Glutamatergic neuron (in vitro differentiated cells): ENCODE measurements at places on chromosomes 1 and 21. TPM values are rescaled to one million over a fixed set of nuclear protein-coding genes. Genes with fewer than 3 reads are reported as not detected.

DNA sequence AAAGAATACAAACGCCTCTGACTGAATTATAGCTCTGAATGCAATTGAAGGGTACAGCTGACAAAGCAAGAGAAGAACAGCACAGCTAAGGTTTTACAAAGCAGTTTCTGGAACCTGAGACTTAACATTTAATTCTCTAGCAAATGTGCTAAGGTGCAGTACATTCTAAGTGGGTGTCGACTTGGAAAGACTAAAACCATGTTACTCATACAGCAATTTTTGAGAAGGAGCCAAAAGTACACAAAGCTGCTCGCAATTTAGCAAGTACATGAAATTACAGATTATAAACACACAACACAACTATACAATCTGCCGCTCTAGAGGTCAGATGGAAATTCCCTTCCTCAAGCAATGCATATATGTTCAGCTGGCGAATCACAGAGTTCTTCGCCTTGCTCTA, 121.9 kb downstream of the TIAM1 start:
- no peak for DNase-seq

DNA sequence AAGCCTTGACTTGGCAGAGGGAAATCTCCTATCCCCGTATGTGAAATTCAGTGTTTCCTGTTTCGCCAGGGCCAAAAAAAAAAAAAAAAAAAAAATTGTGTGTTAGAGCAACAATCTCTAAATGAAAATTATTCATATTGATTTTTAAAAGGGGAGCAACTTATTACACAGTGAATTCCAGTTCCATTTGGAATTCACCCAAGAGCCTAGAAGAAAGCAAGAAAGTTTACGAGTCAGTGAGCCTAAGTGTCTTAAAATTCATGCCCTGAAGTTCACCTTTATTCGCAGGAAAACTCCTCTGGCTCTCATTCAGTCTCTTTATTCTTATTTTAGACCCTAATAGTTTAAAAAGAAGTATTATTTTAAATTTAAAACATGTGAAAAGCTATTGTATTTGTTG, 42.1 kb upstream of the HUNK start:
- no peak for DNase-seq

DNA sequence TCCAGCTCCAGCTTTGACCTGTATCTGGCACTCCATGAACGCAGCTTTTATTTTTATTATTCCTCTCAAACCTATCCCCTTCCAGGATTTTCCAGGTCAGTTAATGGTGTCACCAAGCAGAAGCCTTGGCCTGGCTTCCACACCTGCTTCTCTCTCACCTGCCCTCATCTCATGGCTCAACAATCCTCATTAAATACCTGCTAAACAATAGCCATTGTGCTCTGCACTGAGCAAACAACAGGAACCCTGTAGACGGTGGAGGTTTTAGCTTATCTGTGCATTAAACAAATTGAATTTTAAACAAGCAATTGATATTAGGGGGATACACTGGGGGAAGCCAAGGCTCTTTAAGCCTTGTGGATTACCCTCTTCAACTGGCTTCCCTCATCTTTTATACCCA, 15.3 kb downstream of the PYCR2 start:
- no peak for DNase-seq

- peak; percentile 57 for DNase-seq
Measured at GRCh38 chr1:3545363-3546047, 65.8 kb downstream of the MEGF6 start.

DNA sequence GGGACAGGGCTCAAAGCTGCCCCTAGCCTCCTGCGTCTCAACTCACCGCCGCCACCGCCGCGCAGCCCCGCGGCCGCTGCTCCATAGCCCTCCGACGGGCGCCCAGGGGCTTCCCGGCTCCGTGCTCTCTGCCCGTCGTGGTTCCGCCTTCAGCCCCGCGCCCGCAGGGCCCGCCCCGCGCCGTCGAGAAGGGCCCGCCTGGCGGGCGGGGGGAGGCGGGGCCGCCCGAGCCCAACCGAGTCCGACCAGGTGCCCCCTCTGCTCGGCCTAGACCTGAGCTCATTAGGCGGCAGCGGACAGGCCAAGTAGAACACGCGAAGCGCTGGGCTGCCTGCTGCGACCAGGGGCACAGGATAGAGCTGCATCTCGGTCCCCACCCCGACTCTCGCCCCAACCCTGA, at the start of gene TNFRSF25:
TSS of gene TNFRSF25 (minus strand) at position 151 of the 400 bp plus-strand sequence. CDS start at position 85, 66 bp downstream.
- no peak for DNase-seq

- DNase-seq: no peak
Measured at GRCh38 chr1:203085528-203086406, at the start of gene MYOG. Gene MYOG (minus strand): TSS chr1:203086012. CDS start chr1:203085961, 51 bp downstream.

DNA sequence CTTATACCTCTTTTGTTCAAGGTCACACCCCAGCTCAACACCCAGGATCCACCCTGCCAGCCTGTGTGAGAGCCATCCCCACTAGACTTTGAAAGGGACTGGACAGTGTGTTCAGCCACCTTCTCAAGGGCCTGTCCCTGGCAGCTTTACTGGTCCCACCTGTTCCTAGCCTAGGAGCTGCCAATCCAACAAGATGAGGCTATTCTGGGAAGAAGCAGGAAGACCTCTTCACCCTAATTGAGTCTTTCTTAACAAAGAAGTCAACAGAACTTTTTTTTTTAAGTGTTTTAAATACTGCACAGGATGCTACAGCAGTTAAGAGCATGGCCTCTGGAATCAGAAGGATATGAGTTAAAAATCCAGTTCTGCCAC, 95.8 kb upstream of the HOOK1 start:
- DNase-seq: no peak

DNA sequence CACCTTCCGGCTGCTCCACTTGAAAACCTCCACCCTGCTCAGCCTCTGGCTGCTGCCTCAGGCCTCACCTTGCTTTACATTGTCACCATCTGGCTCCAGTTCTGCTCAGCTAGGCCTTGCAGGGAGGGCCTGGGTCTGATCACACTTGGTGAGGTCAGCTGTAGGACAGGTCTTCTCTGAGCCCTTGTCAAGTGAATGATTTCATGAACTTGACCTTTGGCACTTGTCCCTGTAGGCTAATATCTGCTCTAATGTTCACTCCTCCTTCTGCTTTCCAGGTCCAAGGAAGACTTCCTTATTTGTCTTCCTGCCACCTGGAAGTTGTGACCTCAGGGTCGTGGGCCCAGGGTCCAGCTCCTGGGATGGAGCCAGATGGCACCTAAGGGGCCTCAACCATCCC, 41.4 kb downstream of the PTPRF start:
- DNase-seq: no peak

DNA sequence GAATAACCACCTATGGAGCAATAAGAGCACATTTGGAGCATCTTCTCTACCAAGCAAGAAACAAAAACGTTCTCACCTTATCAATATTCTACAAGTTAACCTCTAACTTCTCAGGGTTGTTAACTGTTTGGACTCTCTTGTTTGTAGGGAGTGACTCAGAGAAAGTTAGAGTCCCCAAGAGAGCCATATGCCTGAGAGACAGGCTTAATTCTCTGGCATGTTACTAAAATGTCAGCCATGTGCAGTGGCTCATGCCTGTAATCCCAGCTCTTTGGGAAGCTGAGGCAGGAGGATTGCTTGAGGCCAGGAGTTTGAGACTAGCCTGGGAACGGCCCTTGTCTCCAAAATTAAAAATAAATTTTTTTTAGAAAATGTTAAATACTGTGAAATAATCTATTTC, 4.2 kb upstream of the HENMT1 start:
- DNase-seq: no peak

AIM2 gene
- total RNA-seq: 5.3 TPM

ANGPTL1 gene
- total RNA-seq: not detected

SYDE2 gene
- total RNA-seq: 1.5 TPM
